ENCODE measurements at places on chromosomes 2 and 18.

GRCh38 chr18:59729781-59730180, 32.6 kb upstream of the CCBE1 start:
- no peak for DNase-seq

- DNase-seq: no peak
Observed at GRCh38 chr2:12002215-12002614, 255.8 kb downstream of the LPIN1 start.

GRCh38 chr2:169038338-169038757, 7.2 kb upstream of the ABCB11 start:
- DNase-seq: no peak

DNA sequence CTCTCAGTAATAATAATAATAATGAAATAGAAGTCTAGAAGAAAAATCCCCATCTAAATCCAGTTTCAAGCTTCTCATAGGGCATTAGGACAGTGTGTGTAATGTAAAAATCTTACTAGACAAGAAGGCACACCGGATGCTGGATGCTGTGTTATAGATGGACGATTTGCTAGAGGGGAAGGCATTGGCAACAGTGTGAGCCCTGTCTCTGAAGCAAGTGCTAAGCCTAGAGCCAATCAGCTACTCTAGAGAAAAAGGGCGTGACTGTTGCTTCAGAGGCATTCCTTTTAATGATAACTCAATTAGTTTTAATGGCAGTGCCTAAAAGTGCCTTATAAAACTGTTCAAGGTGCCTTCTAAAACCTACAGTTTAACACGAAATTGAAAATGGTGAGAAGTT, 344.9 kb downstream of the TDRD15 start:
- DNase-seq: no peak

DNA sequence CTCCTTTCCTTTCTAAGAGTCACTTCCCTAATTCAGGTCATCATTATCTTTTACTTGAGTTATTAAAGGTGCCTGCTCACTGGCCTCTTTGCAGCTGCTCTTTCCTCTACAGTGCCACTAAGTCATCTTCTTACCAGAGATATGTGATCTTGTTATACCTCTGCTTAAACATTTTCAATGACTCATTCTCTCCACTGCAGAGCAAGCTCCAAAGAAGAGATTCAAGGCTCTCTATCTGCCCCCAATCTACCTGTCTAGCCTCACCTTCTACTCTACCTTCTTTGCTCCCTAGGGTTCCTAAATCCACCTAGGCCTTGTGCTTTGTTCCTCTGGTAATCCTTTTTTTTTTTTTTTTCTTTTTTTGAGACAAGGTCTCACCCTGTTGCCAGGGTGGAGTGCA, 3.1 kb downstream of the ARHGEF33 start:
- DNase-seq: no peak

- no peak for DNase-seq
Observed at GRCh38 chr2:33085646-33086045, 138.9 kb downstream of the LTBP1 start.

GRCh38 chr2:58427572-58428095, 186.5 kb upstream of the FANCL start:
- peak; percentile 51 for DNase-seq

Measured in H9 (cell line).